ENCODE measurements at places on chromosomes 4 and X. TPM values are rescaled to one million over a fixed set of nuclear protein-coding genes. Genes with fewer than 3 reads are reported as not detected.
A peak's percentile ranks its signal among the peaks of the same experiment; 100 is the strongest.

DNA sequence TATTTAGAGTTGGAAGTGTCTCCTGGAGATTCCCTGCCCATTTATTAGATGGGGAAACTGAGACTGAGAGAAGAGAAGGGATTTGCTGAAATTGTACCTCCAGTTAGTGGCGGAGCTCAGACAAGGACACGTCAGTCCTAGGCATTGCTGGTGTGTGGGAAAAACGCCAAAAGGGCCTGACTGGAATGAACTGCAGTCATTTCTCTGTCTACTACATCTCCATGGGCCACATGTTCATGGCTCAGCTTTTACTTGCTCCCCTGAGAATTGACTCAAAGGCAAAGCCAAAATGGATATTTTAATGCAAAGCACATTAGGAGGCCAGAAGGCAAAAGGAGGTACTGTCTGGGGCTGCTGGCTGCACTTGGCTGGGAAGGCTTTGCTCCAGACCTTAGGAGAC is 3.9 kb downstream of the TFDP3 start:
- no peak for DNase-seq

- DNase-seq, result no peak
Measured at GRCh38 chrX:331151-331824, 12.7 kb upstream of the GTPBP6 start.

GRCh38 chr4:93127489-93127888 is 701.1 kb upstream of the ATOH1 start:
- DNase-seq, result no peak

GRCh38 chr4:83230928-83231327 is 53.7 kb downstream of the COQ2 start:
- DNase-seq, result no peak

GRCh38 chr4:57501720-57502119 is 391.5 kb upstream of the IGFBP7 start:
- DNase-seq, result peak; percentile 47

DNA sequence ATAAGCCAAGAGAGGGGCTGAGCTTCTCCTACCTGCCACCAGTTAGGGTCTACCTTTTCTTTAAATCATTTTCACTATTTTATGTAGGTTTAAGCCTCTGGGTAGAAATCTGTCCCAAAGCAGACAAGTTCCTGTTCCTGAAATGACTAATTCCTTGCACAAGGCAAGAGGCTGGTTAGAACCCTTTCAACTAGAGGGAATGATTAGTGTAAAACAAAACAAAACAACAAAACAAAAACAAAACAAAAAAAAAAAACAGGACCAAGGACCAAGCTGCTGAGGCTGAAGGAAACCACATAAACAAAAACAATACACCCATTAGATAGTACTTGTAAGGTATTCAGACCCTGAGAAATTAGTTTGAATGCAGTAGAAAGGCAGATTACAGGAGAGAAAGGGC is 62.7 kb downstream of the MAML3 start:
- DNase-seq, result no peak

DNA sequence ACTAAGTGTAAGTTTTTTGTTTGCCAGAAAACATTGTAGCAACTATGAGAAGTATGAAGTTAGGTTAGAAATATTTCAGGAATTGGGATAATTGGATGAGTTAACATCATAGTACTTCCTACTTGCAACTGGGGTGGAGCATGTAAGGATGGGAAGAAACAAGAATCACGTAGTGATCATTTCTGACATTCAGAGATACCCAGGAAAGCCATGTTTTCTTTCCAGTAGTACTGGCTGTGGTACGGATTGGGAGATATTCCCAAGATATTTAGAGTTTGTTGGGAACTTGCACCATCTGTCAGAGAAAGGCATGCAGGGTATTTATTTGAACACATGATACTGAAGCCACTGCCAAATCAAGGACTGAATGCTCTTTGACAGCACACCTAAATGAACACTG is 87.6 kb upstream of the SLC4A4 start:
- no peak for DNase-seq

- no peak for DNase-seq
Measured at GRCh38 chr4:16858275-16858752, 40.1 kb downstream of the LDB2 start.

GRCh38 chr4:73948990-73949706 is 32.7 kb downstream of the PF4 start:
- no peak for DNase-seq

Gene PLK4
- total RNA-seq, result 2.8 TPM

Gene CPE
- 10.0 TPM for total RNA-seq

Gene NLGN3
- 0.21 TPM for total RNA-seq

Gene MMRN1
- total RNA-seq, result 0.29 TPM

Gene RASL11B
- 1.1 TPM for total RNA-seq

Data from mammary epithelial cell (primary cell).